Bronchial smooth muscle cell (primary cell): ENCODE measurements at places on chromosomes 7 and 10. TPM values are rescaled to one million over a fixed set of nuclear protein-coding genes. Genes with fewer than 3 reads are reported as not detected.

Gene SFRP5
- not detected in 2 replicates for total RNA-seq

Gene PPP1R17
- under 0.01 TPM in 1 of 2 replicates, not detected in the other for total RNA-seq

Gene FFAR4
- total RNA-seq, result not detected in 2 replicates

Gene SUN3
- not detected in 2 replicates for total RNA-seq
